ENCODE measurements at places on chromosomes 2 and 18. TPM values are rescaled to one million over a fixed set of nuclear protein-coding genes. Genes with fewer than 3 reads are reported as not detected.

XIRP2 gene
- total RNA-seq, result not detected

ARL4C gene
- total RNA-seq, result 16.4 TPM

DNA sequence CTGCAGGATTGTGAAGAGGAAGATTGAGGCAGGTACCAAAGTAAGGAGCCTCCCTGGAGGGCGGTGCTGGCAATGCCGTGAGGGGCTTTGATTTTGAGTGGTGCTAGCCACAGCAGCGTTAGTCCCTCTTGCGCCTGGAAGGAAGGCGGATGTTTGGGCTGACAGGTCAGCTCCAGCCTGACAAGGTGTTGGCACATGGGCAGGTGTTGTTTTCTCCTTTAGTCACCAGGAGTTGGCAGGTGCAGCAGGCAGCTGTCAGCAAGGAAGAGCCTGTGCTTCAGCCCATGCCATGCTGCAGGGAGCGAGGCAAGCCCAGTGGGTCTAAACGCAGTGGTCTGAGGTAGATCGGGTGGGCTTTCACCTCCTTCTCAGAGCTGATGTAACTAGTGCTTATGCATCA, 8.5 kb downstream of the SEC11C start:
- H3K27ac ChIP-seq, result no peak overlapping the region
- no peaks in the 10 kb centered on the region for H3K27me3 ChIP-seq
- no peak overlapping the region for H3K4me3 ChIP-seq
- H3K36me3 ChIP-seq, result peaks cover 8% of the 10 kb centered on the region
- DNase-seq, result no peak

- no peaks in the 10 kb centered on the region for H3K27me3 ChIP-seq
- H3K27ac ChIP-seq, result no peak overlapping the region
- H3K4me3 ChIP-seq, result no peak overlapping the region
- no peak for DNase-seq
Observed at GRCh38 chr2:199366406-199366805, 91.3 kb downstream of the SATB2 start.

DNA sequence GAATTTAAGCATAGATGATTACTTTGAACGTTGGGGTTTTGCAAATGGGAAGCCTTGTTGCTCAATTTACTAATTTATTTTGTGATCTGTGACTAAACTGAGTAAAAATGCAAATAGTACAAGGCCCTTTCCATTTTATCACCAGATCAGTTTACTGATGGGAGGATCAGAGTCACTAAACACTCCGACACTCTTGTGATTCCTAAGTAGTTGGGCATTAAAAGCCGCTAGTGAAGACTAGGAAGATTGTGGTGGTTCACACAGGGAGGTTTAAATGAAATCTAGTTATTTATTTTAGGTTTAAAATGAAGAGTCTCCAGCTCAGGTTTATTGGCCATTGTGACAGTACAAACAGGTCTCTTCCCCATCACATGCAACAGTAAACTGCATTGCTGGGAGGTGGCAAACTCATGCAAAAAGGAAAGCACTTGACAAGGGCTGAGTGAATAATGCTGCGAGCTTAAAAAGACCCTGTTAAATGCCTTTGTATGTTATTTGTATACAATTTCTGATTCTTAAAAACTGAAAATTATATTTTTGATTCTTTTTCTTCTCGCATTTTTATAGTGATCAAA, 394.8 kb upstream of the FANCL start:
- no peak for DNase-seq
- no peaks in the 10 kb centered on the region for H3K4me1 ChIP-seq
- no peak overlapping the region for H3K4me3 ChIP-seq
- peaks cover 3% of the 10 kb centered on the region for H3K27me3 ChIP-seq

Data from esophagus muscularis mucosa (tissue), 4 donors.